Activated T-cell treated with anti-CD3 and anti-CD28 coated beads, Interleukin-2, amount 50 U/mL, for 24 hours (primary cell): ENCODE measurements at places on chromosomes 4 and X.

- no peak overlapping the region for H3K27ac ChIP-seq
- no peaks in the 10 kb centered on the region for H3K4me1 ChIP-seq
- no peaks in the 10 kb centered on the region for H3K27me3 ChIP-seq
- no peaks in the 10 kb centered on the region for H3K36me3 ChIP-seq
Measured at GRCh38 chr4:181637186-181638105, 605.8 kb upstream of the TENM3 start.

- no peaks in the 10 kb centered on the region for H3K27me3 ChIP-seq
- H3K27ac ChIP-seq = no peak overlapping the region
- no peaks in the 10 kb centered on the region for H3K36me3 ChIP-seq
- no peak overlapping the region for H3K4me3 ChIP-seq
- no peak for DNase-seq
Measured at GRCh38 chr4:177483271-177483670, 41.0 kb upstream of the AGA start.

DNA sequence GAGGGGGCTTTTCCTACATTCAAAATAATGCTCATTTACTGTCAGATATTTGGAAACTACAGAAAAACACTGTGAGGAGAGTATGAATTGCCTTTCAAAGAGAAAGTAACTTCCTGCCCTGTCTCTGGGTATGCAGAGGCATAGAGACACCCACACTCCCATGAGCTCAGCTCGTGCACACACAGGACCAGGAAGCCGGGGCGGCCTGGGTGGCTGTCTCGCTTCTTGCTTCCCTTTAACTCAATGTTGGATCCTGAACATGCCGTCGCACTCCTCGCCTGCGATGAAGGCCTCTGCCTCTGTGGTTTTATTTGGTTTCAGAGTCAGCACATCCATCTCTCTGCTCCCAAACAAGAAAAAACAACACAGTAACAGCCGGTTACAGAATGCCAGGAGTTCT, 40.1 kb upstream of the GPR78 start:
- peak; percentile 36 for DNase-seq
- peak overlapping the region; percentile 37 for H3K4me3 ChIP-seq
- no peaks in the 10 kb centered on the region for H3K27me3 ChIP-seq
- peaks cover 9% of the 10 kb centered on the region for H3K4me1 ChIP-seq

DNA sequence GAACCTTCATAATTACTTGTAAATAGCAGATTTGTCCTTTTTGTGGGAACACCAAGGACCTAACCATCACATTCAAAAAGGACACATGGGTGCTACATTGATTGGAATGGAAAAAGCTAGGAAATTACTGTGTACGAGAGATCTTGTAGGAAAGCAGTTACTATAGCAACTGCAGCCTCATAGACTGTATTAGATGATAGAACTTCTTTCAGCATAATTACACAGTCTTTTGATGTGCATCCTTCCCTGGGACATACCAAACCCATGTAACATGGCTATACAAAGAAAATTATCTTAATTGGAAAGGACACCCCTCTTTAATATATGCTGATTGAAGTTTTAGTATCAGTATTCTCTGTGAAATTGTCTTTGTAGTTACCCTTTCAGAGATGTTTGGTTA, 130.7 kb upstream of the CTSO start:
- H3K36me3 ChIP-seq = no peaks in the 10 kb centered on the region
- no peak overlapping the region for H3K27ac ChIP-seq
- no peaks in the 10 kb centered on the region for H3K4me1 ChIP-seq
- DNase-seq = no peak

DNA sequence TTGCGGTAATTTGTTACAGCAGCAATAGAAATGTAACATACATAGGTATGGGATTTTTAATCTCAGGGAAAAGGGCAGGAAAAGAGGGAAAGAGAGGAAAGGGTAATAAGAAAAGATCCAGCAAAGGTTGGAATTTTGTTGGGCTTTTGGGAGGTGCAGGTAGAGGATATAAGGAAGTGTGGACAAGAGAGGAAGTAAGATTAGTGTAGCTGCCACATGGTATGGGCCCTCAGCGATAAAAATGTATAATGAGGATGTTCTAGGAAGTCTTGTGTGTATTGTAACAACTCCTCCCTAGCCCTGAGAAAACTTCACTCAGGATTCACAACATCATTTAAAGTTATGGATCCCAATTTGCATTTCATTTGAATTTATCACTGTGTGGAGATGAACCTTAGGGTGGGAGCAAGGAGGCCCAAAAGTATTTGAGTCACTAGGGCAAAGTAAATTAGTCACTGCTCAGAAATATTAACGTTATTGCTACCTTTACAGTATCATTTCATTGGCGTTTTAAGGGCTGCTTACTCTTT, 2.8 kb upstream of the IL21 start:
- no peaks in the 10 kb centered on the region for H3K27me3 ChIP-seq
- no peak for DNase-seq
- H3K27ac ChIP-seq = no peak overlapping the region
- no peak overlapping the region for H3K4me3 ChIP-seq
- H3K4me1 ChIP-seq = peaks cover 34% of the 10 kb centered on the region

GRCh38 chr4:94635177-94635576, 122.6 kb upstream of the BMPR1B start:
- H3K36me3 ChIP-seq = peaks cover 1% of the 10 kb centered on the region
- no peak overlapping the region for H3K27ac ChIP-seq
- H3K27me3 ChIP-seq = no peaks in the 10 kb centered on the region
- no peak for DNase-seq
- H3K4me3 ChIP-seq = no peak overlapping the region

GRCh38 chrX:136847874-136848273, 32.7 kb downstream of the RBMX start:
- no peak overlapping the region for H3K27ac ChIP-seq
- no peaks in the 10 kb centered on the region for H3K4me1 ChIP-seq
- H3K27me3 ChIP-seq = peaks cover 6% of the 10 kb centered on the region
- no peak overlapping the region for H3K4me3 ChIP-seq
- peaks cover 40% of the 10 kb centered on the region for H3K36me3 ChIP-seq
- no peak for DNase-seq

DNA sequence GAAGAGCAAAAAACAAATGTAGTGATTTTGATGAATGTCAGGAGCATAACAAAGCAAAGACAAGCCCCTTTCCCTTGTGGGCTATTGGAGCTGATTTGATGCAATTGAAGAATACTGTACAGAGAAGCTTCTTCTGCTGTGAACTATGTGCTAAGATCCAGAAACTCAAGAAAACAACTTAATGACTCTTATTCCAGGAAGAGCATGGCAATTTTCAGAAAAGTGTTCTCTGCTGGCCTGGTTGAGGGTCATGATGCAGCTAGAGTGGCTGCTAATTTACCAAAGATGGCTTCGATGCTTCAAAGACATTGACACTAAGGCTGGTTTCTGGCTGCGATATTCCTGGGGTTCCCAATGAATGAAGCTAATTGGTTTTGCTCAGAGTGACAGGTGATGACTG, 45.8 kb downstream of the TNIP3 start:
- no peaks in the 10 kb centered on the region for H3K36me3 ChIP-seq
- DNase-seq = no peak
- no peak overlapping the region for H3K27ac ChIP-seq
- peaks cover 28% of the 10 kb centered on the region for H3K4me1 ChIP-seq
- H3K27me3 ChIP-seq = no peaks in the 10 kb centered on the region
- no peak overlapping the region for H3K4me3 ChIP-seq

- no peak overlapping the region for H3K4me3 ChIP-seq
- H3K4me1 ChIP-seq = no peaks in the 10 kb centered on the region
- no peak for DNase-seq
- no peak overlapping the region for H3K27ac ChIP-seq
- no peaks in the 10 kb centered on the region for H3K27me3 ChIP-seq
Measured at GRCh38 chrX:859329-859728, 228.7 kb downstream of the SHOX start.

GRCh38 chrX:117834076-117834475, 282.5 kb downstream of the KLHL13 start:
- H3K4me1 ChIP-seq = no peaks in the 10 kb centered on the region
- no peak overlapping the region for H3K27ac ChIP-seq
- DNase-seq = no peak
- H3K36me3 ChIP-seq = no peaks in the 10 kb centered on the region
- H3K27me3 ChIP-seq = no peaks in the 10 kb centered on the region

- H3K27me3 ChIP-seq = peaks cover 5% of the 10 kb centered on the region
- H3K4me3 ChIP-seq = no peak overlapping the region
- H3K4me1 ChIP-seq = no peaks in the 10 kb centered on the region
- no peak for DNase-seq
- H3K36me3 ChIP-seq = no peaks in the 10 kb centered on the region
Measured at GRCh38 chr4:165515201-165515600, 136.4 kb downstream of the CPE start.

GRCh38 chr4:147020456-147020855, 74.8 kb upstream of the TTC29 start:
- H3K4me3 ChIP-seq = no peak overlapping the region
- H3K27me3 ChIP-seq = no peaks in the 10 kb centered on the region
- DNase-seq = no peak
- no peaks in the 10 kb centered on the region for H3K4me1 ChIP-seq
- no peak overlapping the region for H3K27ac ChIP-seq

- no peaks in the 10 kb centered on the region for H3K27me3 ChIP-seq
- H3K4me1 ChIP-seq = peaks cover 4% of the 10 kb centered on the region
- H3K4me3 ChIP-seq = no peak overlapping the region
- no peak overlapping the region for H3K27ac ChIP-seq
- DNase-seq = no peak
Measured at GRCh38 chr4:95124906-95125504, 367.2 kb downstream of the BMPR1B start.

DNA sequence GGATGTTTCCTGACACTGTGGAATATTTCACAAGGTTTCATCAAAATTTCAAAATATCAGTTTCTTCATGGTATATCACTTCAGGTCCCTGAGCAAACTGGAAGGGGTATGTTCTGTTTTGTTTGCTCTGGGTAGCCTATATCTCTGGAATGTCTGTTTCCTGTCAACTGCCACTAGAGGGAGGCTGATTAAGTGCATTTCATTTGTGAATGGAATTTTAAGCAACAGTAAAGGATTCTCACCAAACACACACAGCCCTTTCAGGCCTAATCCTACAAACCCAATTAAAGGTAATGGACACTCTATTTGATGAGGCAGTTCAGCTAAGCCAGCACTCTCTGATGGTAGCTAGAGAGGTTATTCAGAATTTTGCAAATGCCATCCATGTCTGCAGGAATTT, 307.1 kb downstream of the TEX13A start:
- H3K27ac ChIP-seq = no peak overlapping the region
- no peaks in the 10 kb centered on the region for H3K36me3 ChIP-seq
- H3K4me1 ChIP-seq = peaks cover 5% of the 10 kb centered on the region

GRCh38 chr4:105551965-105552746, at the start of gene ARHGEF38:
TSS of gene ARHGEF38 (plus strand) at chr4:105552620. CDS start at chr4:105552766, 146 bp downstream.
- no peak for DNase-seq
- H3K36me3 ChIP-seq = no peaks in the 10 kb centered on the region
- H3K27ac ChIP-seq = no peak within 1 kb of the TSS
- H3K4me3 ChIP-seq = no peak within 1 kb of the TSS
- H3K27me3 ChIP-seq = peaks cover 3% of the 10 kb centered on the region

DNA sequence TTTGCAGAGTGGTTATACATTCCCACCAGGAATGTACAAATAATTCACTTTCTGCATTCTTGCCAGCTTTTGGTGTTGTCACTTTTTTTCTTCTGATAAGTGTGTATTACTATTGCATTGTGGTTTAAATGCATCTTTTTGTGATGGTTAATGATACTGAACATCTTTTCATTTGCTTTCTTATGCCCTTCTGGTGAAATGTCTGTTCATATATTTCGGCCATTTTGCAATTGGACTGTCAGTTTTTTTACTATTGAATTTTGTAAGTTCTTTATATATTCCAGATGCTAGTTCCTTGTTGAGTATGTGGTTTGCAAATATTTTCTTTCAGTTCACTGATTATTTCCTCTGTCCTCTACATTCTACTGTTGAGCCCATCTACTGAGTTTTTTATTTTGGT, 19.4 kb upstream of the BMP2K start:
- H3K4me3 ChIP-seq = no peak overlapping the region
- H3K27ac ChIP-seq = no peak overlapping the region
- no peaks in the 10 kb centered on the region for H3K36me3 ChIP-seq
- DNase-seq = no peak
- peaks cover 3% of the 10 kb centered on the region for H3K27me3 ChIP-seq

- H3K27me3 ChIP-seq = peaks cover 13% of the 10 kb centered on the region
- no peak overlapping the region for H3K4me3 ChIP-seq
- H3K27ac ChIP-seq = no peak overlapping the region
- no peak for DNase-seq
- H3K4me1 ChIP-seq = peaks cover 54% of the 10 kb centered on the region
Measured at GRCh38 chrX:56572975-56573374, 9.5 kb downstream of the UBQLN2 start.

- DNase-seq = no peak
- H3K36me3 ChIP-seq = no peaks in the 10 kb centered on the region
- no peaks in the 10 kb centered on the region for H3K4me1 ChIP-seq
Measured at GRCh38 chr4:85697854-85698253, 222.9 kb downstream of the ARHGAP24 start.

GRCh38 chr4:92035666-92036065, 268.1 kb upstream of the GRID2 start:
- no peak overlapping the region for H3K4me3 ChIP-seq
- H3K27ac ChIP-seq = no peak overlapping the region
- no peak for DNase-seq
- no peaks in the 10 kb centered on the region for H3K27me3 ChIP-seq
- no peaks in the 10 kb centered on the region for H3K4me1 ChIP-seq

DNA sequence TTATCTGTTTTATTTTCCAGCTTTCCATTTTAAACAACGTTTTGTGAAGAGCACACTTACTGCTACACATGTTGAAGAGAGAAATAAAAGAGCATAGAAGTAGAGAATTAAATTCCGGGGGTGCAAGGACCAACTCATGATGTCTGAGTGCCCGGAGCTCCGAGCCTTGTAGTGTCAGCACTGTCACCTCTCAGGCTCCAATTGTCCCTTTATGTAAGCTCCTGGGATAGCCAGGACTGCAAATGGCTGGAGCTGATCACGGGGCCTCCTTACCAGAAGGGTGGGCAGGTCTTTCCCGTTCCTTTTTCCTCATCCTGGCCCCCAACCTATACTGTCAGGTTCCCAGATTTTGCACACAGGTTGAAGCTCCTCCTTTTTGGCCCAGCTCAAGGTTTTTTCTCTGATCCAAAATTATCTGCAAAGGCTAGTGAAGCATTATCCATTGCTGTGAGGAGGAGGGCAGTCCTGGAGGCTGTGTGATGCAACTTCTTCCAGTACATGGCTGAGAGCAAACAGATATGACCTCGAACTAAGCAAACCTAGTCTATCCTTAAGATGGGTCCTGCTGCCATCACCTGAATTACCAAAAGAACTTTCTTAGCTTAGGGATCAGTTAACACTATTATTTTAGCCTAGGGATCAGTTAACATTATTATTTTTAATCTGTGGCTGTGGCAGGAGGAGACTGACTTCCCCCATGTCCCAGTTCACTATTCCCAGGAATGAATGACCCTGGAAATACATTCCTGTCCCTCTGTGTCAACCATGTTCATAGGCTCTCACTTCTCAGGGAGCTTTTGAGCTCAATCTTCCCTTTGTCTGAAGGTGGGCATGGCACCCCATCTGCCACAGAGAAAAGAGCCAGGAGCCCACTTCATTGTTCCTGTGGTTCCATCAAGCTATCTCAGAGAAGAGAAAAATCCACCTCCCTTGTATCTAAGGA, at the start of gene FGG:
Gene FGG, minus strand, starts transcription at position 185 of the 943 bp plus-strand sequence. Its CDS starts 47 bp downstream, at position 138.
- H3K27ac ChIP-seq = no peak within 1 kb of the TSS
- DNase-seq = no peak
- peaks cover 26% of the 10 kb centered on the region for H3K27me3 ChIP-seq
- peaks cover 8% of the 10 kb centered on the region for H3K4me1 ChIP-seq
